ENCODE measurements at places on chromosomes 2 and 18.

DNA sequence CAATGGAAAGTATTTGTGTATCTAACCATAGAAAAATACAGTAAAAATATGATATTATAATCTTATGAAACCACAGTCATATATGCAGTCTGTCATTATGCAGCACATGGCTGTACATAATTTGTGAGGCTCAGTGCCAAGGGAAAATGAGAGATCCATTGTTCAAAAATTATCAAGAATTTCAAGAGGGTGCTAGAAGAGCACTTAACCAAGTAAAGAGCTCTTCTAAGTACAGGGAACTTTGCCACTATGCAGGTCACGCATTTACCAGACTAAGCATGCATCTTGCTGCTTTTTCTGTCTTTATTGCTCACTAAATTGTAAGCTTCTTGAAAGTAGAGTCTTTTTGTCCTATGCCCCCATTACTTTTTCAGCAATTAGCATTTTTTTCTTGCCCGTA lies 438.0 kb downstream of the LRP1B start:
- no peak for DNase-seq

- no peak for DNase-seq
These were observed 50.0 kb downstream of the NAB1 start for GRCh38 chr2:190698895-190699294.

DNA sequence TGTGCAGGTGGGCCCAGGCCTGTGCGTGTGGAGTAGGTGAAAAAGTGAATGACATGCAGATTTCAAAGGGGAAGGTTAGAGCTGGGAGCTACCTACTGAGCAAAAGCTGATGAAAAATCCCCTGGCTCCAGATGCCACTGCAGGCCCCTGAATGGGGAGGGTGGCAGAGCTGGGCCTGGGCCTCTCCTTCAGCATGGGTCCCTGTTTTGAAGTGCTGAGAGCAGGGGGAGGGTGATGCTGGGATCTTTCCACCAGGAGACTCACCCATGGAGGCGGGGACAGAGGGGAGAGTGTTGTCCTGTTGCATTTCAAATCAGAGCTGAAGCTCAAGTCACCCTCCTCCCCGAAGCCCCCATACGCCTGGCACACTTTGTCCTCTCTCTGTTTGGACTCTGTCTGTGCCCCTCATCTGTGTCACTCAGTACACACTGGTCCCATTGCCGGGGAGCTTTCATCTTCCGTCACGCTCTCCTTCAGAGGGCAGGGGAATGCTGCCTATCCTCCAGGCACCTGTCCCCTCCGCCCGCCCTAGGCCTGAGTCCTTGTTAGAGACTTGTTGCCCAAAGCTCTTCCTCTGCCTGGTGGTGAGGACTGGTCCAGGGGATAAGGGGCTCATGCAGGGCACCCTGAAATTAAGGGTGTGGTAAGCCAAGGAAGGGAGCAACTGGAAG lies 206.6 kb downstream of the HAUS1 start:
- no peak for DNase-seq

GRCh38 chr2:241803387-241804325 lies 5.3 kb upstream of the NEU4 start:
- DNase-seq = no peak

GRCh38 chr2:8536686-8537561 lies 144.9 kb upstream of the ID2 start:
- no peak for DNase-seq

GRCh38 chr18:59839246-59839645 lies 60.5 kb upstream of the PMAIP1 start:
- no peak for DNase-seq

DNA sequence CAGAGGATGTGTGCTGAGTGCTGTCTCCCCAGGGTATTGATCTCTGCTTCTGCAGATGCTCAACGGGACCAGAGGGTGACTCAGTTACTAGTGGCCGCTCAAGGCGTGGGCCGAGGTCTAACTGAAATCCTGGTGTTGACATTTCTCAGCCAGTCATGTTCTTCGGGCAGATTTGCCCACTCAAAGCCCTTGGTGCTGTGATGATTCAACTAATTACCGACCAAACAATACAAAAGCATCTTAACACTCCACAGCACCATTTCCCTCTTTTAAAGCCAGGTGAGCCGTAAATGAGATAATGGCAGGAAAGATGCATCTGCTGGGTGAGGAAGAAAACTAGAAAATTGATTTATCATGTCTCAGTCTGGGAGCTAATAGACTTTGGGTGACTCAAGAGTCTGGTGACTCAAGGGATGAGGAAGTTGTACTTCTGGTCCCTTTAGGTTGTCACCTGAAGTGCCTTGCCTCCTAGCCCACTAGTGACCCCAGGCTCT lies 32.7 kb upstream of the PRLH start:
- no peak for DNase-seq

GRCh38 chr2:64753399-64753798 lies 99.7 kb upstream of the SERTAD2 start:
- no peak for DNase-seq

DNA sequence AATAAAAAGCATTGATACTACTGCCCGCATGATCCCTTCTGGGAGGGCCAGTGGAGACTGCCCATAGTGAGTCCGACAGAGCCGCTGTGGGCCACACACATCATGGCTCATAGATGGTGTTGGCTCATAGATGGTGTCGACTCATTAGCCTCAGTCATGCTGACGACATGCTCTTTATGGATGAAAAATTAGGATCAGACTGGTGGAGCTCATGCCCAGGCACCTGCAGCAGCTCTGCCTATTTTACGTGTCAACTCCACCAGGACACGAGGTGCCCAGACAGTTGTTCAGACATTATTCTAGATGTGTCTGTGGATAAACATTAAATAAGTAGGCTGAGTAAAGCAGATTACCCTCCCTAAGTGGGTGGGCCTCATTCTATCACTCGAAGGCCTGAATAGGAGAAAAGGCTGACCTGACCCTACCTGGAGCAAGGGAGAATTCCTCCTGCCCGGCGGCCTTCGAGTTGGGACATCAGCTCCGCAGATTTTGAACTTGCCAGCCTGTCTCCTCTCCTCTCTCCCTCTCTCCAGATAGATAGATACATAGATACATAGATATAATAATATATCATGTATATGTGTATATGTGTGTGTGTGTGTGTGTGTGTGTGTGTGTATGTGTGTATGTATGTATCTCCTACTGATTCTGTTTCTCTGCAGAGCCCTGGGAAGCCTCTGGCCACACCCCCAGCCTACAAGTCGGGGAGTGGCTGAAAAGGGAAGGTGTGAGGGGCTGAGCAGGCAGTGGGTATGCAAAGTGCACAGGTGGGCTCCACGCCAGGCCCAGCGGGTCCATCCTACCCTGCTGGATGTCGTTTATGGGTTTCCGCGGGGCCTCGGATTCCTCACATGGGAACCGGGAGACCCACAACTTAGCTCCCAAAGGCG lies 13.6 kb upstream of the TEX51 start:
- DNase-seq = no peak

DNA sequence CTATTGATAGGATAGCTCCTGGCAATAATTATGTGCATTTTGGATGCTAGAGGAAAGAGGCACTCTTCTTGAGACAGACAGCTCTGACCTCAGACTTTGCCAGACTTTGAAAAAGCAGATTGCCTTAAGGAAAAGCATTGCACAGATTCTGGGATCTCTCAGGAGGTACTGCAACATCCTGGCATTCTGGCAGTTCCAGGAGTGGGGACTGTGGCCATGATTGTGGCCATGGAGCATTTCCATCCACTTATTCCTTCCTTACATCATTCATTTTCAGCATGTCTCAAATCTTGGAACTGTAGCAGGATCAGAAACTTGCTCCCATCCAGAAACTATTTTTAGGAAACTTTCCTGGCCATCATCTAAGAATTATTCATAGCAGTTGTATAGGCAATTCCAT lies 144.9 kb upstream of the FOSL2 start:
- DNase-seq = no peak

Data from stimulated activated CD4-positive, alpha-beta T cell treated with anti-CD3 and anti-CD28 coated beads, Interleukin-2, amount 100 ng/mL, for 4 hours (primary cell).